MCF 10A (cell line): ENCODE measurements at places on chromosomes 5 and 9. TPM values are rescaled to one million over a fixed set of nuclear protein-coding genes. Genes with fewer than 3 reads are reported as not detected.

The GMCL2 gene
- not detected in 2 replicates for total RNA-seq

The PCDHAC1 gene
- total RNA-seq: 17.2 and 26.3 TPM in 2 replicates

The SLC25A2 gene
- total RNA-seq: 0.37 and 0.79 TPM in 2 replicates

The AQP7 gene
- not detected in 2 replicates for total RNA-seq

The MINAR2 gene
- total RNA-seq: not detected in 2 replicates

The FBLL1 gene
- 0.42 TPM in 1 of 2 replicates, not detected in the other for total RNA-seq
